Activated CD4-positive, alpha-beta T cell treated with anti-CD3 and anti-CD28 coated beads, Interleukin-2, amount 50 U/mL, for 16 hours (primary cell): ENCODE measurements at places on chromosomes 4 and X.

GRCh38 chrX:109684136-109684535, 48.9 kb downstream of the ACSL4 start:
- DNase-seq = no peak

GRCh38 chr4:20430259-20430941, 178.7 kb downstream of the SLIT2 start:
- DNase-seq = no peak

DNA sequence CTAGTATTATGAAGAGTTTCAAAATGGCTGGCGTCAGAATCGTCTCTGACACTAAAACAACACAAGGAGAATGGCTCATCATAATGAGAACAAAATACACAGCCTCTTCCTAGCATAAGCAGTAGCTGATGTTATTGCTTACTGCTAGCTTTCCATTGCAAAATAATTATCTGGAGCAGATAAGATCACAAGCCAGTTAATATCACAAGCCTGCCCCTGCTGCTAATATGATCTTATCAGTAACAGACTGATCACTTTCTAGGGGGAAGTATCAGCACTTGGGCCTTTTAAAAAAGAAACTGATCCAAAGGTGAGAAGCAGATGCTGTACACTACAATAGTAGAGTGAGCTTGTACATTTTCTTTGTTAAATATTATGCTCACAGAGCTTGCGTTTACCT, 554.8 kb upstream of the PABPC4L start:
- DNase-seq = no peak

- no peak for DNase-seq
Measured at GRCh38 chrX:70449457-70449966, 4.9 kb downstream of the DLG3 start.

DNA sequence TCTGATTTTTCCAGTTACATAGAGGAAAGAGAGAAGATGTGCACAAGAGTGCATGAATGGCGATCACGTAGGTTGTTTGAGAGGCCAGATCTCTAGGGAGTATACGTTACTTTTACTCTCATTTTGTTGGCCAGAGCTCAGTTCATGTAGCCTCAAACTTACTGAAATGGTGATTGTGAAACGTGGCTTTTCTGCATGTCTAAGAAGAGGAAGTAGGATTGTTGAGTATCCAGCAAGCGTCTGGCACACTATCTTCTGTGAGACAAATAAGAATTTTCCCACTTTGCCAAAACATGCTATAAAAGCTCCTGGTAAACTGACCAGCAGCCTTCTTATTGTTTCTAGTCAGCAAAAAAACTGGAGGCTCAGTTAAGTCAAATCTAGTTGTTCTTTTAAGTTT, 264.5 kb upstream of the EMCN start:
- DNase-seq = no peak

DNA sequence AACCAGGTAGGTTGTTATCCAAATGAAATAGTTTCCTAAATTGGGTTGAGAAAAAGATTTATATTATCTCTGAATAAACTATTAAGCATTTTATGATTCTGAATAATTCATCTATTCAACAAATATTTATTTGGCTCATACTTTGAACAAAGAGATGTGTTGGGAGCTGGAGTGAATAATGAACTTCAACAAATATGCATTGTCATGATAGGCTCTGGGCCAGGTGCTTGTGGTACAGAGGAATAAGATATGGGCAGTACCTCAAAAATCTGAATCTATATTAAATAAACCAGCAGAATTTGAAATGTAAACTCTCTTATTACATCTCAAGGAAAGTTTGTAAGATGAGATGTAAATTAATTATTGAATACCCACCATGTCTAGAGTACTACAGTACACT, 75.7 kb upstream of the DCLK2 start:
- no peak for DNase-seq

DNA sequence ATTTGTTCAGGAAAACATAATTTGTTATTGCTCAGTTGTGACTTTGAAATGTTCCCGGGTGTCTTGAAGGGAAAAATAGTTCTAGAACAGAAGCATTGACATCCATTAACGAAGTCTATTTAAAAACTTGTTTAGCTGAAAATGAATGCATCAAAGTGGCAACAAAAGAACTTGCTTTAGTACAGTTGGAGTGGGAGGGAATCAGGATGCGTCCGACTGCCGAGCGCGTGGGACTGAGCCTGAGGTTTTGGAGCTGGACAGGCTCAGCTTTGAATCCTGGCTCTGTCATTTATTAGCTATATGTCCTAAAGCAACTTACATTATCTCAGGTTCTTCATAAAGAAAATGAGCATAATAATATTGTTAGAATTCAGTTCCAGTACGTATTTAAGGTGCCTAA, 9.0 kb upstream of the ERVMER34-1 start:
- no peak for DNase-seq

DNA sequence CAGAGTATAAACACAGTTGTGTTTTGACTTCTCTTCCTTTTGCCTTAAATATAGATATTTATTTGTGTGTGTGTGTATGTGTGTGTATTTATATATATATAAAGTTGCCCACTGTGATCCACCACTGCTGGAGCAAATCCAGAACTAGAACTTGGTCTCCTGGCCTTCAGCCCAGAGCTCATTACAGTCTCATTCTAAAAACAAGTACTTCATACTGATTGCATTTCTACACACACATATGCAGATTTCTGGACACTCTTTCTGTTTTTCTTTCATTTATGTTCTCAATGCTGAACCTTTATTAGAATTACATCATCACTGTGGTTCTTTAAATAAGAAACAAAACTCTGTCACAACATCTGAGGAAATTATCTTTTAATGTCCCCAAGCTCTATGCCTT, 381 bp downstream of the TXK start:
- no peak for DNase-seq
